Lower lobe of right lung (tissue), 2 donors: ENCODE measurements at places on chromosomes 5 and 9. TPM values are rescaled to one million over a fixed set of nuclear protein-coding genes. Genes with fewer than 3 reads are reported as not detected.

RORB gene
- 3.4 TPM for total RNA-seq

ADRA1B gene
- total RNA-seq: 3.8 TPM

ETF1 gene
- 90.7 TPM for total RNA-seq

SYNPO gene
- 90.6 TPM for total RNA-seq

C1QTNF3 gene
- total RNA-seq: 6.7 TPM

TTC33 gene
- 14.9 TPM for total RNA-seq

SOWAHA gene
- 0.18 TPM for total RNA-seq

C9orf85 gene
- total RNA-seq: 11.1 TPM

AFAP1L1 gene
- 26.6 TPM for total RNA-seq

S100Z gene
- total RNA-seq: 1.2 TPM

IRGM gene
- total RNA-seq: 0.24 TPM

GCNT4 gene
- 1.9 TPM for total RNA-seq

FOXI1 gene
- not detected for total RNA-seq
